ENCODE measurements at places on chromosomes 16 and 17. TPM values are rescaled to one million over a fixed set of nuclear protein-coding genes. Genes with fewer than 3 reads are reported as not detected.

Gene NHLRC4
- total RNA-seq, result not detected

Gene FAM171A2
- 0.24 TPM for total RNA-seq

Gene RHOT2
- total RNA-seq, result 158 TPM

Gene SPAG9
- total RNA-seq, result 61.9 TPM

Gene PIK3R6
- 0.27 TPM for total RNA-seq

Gene NACA2
- not detected for total RNA-seq

Gene CACNA1G
- total RNA-seq, result 0.06 TPM

Gene SCNN1G
- total RNA-seq, result 90.3 TPM

Gene PTX4
- total RNA-seq, result not detected

Gene FGF11
- total RNA-seq, result 1.2 TPM

Gene TBC1D3K
- total RNA-seq, result not detected

DNA sequence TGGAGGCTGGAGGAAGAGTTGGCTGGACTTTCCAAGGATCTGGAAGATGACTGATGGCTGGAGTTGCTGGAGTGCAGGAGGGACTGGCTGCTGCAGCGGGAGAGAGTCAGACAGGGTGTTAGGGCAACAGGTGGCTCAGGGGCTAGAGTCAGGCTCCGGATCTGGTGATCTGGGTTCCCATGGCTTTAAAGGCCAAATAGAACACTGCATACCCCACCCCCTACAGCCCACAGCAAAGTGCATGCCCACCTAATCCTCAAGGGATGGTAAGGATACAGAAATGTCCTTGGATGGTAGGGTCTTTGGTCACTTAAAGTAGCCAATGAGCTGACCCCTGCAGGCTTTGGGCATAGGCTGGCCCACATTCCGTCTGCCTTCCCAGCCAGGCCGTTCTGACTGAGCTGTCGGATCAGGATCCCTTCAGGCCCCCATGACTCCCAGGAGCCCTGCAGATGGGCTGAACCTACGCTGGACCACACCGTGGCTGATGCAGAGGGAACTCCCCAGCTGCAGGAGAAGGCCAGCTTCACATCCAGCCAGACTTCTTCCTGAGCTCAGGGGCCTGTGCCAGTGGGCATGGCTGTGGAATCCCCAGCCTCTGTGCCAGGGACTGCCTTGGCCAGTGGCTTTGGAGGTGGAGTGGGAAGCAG is 13.9 kb downstream of the TNS4 start:
- no peak for DNase-seq

- DNase-seq, result no peak
Measured at GRCh38 chr17:56623383-56623782, 29.9 kb downstream of the NOG start.

DNA sequence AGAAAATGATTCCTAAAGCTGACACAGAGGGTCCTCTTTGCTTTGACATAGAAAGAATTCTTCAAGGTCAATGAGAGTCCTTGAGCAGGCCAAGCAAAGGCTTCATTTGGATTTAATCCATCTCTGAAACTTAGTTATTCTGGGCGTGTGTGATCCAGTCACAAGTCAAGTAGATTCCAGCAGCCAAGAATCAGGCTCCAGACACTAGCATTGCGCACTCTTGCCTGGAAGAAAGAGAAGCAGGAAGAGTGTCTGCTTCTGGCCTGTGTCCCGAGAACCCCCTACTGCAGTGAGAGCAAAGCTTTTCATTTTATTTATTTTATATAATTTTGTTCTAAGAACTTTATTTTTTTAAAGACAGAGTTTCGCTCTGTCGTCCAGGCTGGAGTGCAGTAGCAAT is 88.2 kb upstream of the CACNG5 start:
- no peak for DNase-seq

- DNase-seq, result no peak
Measured at GRCh38 chr16:58850019-58850677, 116.0 kb upstream of the GOT2 start.

DNA sequence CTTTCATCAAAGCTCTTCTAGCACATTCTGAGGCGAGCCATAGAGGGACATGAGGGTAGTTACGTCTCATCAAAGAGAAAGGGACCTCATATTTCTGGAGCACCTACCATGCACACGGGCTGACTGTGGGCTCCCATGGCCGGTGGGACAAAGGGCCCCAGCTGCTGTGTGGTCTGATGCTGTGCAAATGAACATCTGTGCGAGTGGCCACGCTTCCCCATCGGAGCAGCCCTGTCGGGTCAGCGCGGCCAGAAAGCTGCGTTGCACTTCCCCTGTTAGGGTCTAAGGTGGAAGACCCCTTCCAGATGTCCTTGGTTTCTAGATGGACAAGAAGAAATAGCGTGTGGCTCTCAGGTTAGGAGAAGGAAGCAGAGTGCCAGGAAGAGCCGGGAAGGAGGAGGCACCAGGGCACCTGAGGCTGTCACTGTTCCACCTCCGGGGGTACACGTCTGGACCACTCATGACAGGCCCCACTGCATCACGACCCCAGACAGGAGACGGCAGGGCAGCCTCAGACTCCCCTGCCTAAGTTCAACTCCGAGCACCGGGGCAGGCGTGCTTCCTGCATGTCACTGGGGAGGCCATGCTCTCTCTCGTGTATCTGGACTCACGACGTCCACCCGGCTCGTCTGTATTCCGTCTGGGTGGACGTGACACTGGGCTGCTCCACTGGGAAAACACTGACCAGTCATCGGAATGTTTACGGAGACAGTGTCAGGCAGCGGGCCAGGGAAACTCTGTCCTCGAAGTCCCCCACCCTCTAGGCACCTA is 8.5 kb upstream of the BAIAP2 start:
- DNase-seq, result peak; percentile 26

DNA sequence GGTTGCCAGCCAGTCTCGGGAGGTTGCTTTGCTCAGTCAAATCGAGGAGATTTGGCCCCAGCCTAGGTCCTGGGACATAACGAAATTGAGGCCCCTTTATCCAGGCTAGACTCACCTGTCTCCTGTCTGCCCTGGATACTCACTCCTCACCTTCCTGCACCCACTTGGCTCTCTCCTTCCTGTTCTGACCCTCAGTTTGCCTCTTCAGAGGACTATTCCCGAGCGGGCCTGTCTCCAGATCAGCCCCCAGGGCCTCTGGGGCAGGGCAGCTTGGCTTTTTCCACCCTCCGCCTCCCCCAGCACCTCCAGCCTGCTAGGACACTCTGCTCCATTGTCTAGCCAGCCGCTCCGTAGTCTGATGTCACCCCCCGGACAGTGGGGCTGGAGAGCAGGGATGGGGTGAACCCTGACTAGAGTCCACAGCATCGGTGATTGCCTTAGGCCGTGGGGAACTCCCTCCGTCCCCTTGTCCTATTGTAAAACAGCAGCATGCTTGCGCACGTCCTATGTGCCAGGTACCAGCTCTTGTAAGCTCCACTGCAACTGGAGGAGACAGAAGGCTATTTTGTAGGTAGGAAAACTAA is 8.8 kb downstream of the WFIKKN2 start:
- no peak for DNase-seq

DNA sequence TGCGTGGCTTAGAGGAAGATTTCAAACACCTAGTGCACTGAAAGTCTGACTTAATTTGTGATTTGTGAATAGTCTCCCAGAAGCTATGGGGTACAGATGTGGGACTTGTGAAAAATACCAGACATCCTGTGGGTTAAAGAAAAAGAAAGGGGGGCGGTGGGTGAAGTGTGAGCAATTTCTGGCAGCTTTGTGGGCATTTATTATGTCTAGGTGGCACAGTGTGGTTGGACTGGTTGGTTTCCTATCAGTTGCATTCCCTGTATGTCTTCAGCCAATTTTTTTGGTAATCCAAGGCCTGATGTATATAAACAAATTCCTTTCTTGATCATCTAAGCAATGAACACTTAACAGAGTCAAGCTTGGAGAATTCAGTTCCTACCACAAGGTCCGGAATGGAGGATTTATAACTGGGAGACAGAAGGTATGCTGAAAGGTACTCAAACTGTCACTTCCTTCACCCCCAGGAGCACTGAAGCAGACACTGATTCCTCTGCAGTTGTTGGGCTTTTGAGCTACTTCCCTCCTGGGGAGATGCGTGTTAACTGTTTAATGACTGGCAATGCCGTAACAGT is 211.6 kb downstream of the WWOX start:
- DNase-seq, result no peak

DNA sequence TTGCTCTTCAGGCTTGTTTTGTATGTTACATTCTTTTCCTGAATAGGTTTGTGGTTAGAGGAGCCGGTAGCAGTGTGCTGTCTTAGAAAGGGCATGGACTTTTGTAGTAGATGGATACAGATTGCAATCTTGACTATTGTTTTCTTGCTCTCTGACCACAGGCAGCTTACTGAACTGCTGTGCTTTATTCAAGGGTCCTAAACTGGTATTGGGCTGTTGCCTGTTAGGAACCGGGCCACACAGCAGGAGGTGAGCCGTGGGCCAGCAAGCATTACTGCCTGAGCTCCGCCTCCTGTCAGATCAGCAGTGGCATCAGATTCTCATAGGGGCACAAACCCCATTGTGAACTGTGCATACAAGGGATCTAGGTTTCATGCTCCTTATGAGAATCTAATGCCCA is 373.9 kb downstream of the CPPED1 start:
- no peak for DNase-seq

GRCh38 chr16:56401482-56401881 is 23.9 kb downstream of the AMFR start:
- DNase-seq, result no peak

DNA sequence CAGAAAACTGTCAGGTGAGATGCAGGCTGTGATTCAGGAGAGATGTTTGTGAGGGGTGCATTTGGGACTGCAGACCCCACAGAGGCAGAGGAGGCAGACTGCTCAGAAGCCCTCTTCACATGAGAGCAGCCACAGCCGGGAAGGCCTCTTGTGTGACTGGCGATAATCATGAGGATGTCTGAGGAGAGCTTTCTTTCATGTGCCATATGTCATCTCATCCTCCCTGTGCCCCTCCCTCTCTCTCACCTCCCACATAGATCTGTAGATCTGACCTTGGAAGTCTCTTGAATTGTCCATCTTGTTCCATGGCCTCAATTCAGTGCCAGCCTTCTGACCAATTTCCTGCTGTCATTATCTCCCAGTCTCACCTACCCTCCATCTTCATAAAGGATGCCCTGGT is 50.5 kb downstream of the EPN2 start:
- DNase-seq, result no peak

DNA sequence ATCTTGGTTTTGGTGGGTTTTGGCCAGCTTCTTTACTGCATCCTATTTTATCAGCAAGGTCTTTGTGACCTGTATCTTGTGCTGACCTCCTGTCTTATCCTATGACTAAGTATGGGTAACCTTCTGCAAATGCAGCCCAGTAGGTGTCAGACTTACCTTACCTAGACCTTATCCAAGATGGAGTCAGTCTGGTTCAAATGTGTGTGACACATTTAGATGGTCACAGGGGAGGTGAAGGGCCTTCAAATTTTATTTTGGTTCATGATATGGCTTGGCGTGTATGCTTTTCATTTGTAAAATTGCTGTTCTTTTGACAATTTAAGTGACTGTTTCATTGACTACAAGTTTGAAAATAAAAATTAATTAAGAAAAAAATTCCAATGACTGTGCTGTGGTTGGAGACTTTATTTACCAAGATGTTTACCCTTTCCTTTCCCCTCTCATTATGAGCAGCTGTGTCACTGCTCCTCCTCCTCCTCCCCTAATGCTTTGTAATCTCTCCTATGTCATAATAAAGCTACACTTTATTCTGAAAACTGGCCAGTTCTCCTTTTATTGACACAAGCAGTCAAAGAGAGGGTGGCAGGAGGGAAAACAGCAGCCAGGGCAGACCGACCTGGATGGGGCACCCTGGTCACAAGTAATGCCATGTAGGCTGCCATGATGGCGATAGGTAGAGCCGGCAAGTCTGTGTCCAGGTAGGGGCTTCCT is 49.4 kb downstream of the TNFRSF13B start:
- no peak for DNase-seq

DNA sequence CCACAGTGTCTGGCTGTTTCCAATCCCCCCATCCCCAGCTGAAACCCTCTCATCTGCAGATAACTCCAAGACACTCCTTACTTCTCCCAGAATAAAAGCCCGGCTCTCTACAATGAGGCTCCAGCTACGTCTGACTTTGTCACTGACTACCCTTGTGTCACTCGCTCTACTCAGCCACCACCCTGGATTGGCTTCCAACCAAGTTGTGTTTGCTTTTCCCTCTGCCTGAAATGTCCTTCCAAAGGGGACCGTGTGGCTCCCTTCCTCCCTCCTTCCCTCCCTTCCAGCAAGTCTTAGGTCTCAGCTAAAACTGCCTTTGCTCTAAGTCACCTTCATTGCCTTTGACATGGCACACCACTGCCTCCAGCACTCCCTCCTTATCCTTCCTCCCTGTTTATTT is 42.8 kb downstream of the CDH1 start:
- no peak for DNase-seq

GRCh38 chr17:80246266-80246681 is 14.4 kb upstream of the RNF213 start:
- no peak for DNase-seq

DNA sequence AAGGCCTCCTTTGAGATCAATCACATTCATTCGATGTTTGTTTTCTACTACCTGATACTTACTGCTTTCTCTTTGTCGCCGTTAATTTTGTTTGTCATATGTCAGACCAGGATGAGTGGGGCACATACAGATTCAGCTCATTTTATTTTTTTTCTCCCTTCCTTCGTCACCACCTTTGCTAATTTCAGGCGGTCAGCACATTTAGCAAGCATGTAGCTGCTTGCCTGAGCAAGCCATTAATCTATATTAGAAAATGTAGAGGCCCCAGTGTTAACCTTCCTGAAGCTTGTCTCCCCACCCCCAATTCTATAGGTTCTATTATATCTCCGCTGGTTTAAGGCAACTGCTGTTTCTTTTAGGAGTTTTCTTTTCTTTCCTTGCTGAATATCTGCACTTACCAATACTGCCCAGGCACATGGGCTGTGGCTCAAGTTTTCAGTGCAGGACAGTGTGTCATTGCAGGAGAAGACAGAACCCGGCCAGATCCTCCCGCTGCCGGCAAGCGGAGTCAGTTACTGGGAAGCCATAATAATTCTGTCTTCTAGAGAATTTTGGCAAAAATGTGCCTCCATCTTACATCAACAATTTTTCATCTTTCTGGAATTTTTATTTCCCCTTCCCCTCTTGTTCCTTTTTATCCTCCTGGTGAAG is 714.3 kb downstream of the WWOX start:
- DNase-seq, result no peak

GRCh38 chr16:68756239-68756915 is 19.3 kb downstream of the CDH1 start:
- DNase-seq, result peak; percentile 90

GRCh38 chr16:74931445-74931844 is 53.5 kb downstream of the WDR59 start:
- DNase-seq, result no peak

- no peak for DNase-seq
Measured at GRCh38 chr16:78816499-78817195, 717.2 kb downstream of the WWOX start.

All from left colon (tissue), 2 donors.